ENCODE measurements at places on chromosomes 12 and 14. TPM values are rescaled to one million over a fixed set of nuclear protein-coding genes. Genes with fewer than 3 reads are reported as not detected.

The SYNE2 gene
- 171 TPM for total RNA-seq

The CLEC4A gene
- total RNA-seq = 0.47 TPM

The NGB gene
- not detected for total RNA-seq

The PTCSC3 gene
- not detected for total RNA-seq

The PRH2 gene
- not detected for total RNA-seq

The PLEKHG7 gene
- 2.5 TPM for total RNA-seq

The GLIPR1L2 gene
- total RNA-seq = 0.76 TPM

The PARP11 gene
- 3.7 TPM for total RNA-seq

The GZMB gene
- total RNA-seq = not detected

The LACRT gene
- not detected for total RNA-seq

The IL23A gene
- total RNA-seq = 1.8 TPM

The FAM222A gene
- 2.4 TPM for total RNA-seq

GRCh38 chr12:57591782-57592325 is 862 bp downstream of the PIP4K2C start:
- peak; percentile 43 for DNase-seq

DNA sequence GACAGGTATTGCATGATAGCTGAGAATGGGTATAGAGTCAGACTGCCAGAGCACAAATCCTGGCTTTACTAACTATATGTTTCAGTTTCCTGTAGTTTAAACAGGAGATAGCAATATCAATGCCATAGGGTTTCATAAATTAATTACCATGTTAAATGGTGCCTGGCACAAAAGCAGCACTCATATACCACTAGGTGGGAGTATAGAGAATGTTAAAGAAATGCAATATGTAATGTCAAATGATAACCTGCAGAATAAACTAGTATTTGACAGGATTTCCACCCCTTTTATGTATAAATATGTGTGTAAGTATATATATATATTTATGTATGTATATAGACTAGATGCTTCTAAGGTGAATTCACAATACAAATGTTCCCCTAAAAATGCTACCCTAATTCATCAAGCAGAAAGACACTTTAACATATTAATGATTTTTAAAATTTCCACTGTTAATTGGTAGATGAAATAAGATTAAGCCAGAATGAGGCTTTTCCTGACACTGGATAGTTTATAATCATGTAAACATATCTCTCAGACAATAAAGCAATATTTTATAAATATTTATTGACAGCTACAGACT is 8.6 kb downstream of the WDR89 start:
- DNase-seq = no peak

DNA sequence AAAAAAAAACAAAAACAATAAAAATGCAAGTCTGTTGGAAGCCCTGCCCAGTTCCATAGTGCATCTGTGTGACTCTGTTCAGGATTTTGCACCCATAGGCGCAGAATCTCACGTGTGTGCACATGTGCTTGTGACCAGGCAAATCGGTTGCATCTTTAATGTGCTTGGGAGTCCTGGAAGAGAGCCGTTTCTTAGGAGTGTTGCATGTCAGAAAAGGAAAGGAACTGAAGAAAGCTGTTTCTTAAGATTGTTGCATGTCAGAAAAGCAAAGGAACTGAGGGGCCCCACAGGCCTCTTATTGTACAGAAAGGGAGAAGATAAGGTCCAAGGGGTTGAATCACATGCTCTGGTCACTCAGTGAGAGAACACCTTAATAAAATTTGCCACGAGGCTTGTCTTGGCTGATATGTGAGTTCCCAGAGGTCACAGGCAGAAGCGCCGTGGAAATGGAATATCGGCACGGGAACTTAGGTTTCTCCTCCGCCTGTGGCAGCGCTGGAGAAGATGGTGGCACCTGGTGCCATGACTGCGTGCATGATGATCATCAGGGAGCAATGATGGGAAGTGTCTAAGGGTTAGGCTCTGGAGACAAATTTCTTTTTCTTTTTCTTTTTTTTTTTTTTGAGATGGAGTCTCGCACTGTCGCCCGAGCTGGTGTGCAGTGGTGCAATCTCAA is 90.0 kb downstream of the LRRC74A start:
- DNase-seq = no peak

DNA sequence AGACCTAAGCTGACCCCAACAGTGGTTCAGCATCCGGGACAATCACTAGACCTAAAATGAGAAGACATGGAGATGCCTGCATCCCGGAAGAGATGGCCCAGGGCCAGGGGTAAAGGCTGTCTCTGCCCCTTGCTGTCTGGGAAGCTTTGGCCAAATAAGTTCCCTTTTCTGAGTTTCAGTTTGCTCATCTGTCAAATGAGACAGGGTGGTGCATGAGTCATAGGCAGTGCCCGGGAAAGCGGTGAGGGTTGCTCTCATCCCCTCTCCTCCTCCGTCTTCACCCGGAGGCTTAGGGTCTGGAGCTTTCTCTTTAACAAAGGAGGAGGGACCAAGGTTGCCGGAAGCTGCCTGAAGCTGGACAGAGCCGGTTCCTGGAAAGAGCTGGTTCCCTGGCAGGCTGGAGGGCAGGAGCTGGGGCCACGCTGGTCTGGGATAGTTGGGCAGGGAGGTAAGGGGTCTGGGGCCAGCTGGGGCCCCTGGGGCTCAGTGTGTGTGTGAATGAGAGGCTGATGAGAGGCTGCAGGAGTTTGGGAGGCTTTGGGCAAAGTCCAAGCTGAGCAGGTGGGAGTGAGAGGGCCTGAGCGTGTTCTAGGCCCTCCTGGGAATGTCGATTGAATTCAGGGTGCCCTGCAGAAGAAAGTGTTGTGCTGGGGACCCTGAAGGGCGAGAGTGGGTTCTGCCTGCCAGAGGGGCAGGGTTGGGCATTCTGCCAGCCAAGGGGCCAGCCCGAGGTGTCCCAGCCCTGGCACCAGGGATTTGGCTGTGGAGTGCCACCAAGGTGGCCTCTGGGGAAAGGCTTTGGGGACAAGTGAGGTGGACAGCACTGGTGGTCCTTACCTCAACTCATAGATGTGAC is at the start of gene SDSL:
Gene SDSL (plus strand): TSS at position 351 of the 856 bp plus-strand sequence. CDS start 5,603 bp downstream, outside the sequence.
- peak; percentile 77 for DNase-seq

- no peak for DNase-seq
Measured at GRCh38 chr12:39375206-39375808, 67.6 kb downstream of the KIF21A start.

GRCh38 chr12:26906704-26907103 is 31.1 kb downstream of the INTS13 start:
- no peak for DNase-seq

DNA sequence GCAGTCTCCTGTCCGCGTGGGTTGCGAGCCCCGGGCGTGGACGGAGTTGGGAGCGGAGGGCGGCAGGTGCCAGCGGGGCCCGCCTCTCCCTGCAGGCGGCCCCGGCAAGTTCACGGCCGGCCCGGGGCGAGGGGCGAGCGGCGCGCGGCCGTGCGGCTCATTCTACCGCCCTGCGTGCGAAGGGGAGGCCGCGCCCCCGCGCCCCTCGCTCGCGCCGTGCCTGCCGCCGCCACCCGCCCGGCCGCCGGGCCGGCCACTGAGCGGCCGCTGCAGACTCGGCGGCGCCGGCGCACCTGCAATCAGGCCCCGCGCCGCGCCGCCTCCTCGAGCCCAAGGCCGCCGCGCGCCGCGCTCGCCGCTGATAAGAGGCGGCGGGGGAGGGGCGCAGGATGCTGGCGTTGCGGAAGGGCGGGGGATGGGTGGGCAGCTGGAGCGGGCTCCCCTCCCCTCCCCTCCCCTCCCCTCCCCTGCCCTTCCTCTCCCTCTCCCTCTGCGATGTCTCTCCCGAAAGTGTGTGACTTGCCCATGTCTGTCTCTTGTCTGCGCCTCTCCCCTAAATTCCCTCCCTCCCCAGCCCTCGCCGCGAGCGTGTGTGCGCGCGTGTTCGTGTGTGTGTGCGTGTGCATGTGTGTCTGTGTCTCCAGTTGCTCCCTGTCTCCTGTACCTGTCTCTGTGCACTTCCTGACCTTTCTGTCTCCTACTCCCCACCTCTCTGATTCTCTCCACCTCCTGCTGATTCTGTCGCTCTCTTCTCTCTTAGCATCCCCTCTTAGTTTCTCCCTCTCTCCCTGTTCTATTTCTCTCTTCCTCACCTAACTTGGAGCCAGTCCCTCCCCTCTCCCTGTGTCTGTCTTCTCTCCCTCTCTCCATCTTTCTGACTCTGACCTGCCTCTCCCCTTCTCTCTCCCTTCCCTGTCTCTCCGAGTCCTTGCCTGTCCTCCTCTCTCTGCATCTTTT is 768.1 kb upstream of the TBX3 start:
- peak; percentile 24 for DNase-seq

DNA sequence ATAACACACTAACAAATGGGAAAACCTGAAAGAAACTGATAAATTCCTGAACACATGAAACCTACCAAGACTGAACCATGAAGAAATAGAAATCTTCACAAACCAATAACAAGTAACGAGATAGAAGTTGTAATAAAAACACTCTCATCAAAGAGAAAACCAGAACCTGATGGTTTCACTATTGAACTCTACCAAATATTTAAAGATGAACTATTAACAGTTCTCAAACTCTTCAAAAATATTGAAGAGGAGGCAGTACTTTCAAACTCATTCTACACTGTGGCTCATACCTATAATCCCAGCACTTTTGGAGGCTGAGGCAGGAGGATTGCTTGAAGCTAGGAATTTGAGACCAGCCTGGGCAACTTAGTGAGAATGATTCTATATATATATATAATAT is 48.4 kb upstream of the TMTC2 start:
- no peak for DNase-seq

DNA sequence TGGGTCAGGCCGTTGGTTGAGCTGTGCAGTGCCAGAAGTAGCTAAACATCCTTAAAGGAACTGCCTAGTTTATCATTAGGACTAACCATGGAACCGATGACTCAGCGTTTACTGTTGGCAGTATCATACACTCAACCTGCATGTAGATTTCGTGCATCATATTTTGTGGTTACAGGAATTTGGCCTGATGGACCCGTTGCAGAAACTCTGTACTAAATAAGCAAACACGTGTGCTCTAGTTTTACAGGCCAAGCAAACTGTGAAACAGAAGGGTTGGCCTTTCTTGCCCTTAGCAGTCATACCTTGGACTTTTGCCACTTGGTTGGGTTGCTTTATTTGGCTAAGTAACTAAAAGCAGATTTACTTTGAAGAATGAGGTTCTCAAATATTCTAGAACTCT is 35.6 kb downstream of the DGLUCY start:
- peak; percentile 64 for DNase-seq

- no peak for DNase-seq
Measured at GRCh38 chr12:45634273-45634917, 95.1 kb upstream of the ARID2 start.

- DNase-seq = no peak
Measured at GRCh38 chr14:105204206-105204930, 23.3 kb upstream of the NUDT14 start.

DNA sequence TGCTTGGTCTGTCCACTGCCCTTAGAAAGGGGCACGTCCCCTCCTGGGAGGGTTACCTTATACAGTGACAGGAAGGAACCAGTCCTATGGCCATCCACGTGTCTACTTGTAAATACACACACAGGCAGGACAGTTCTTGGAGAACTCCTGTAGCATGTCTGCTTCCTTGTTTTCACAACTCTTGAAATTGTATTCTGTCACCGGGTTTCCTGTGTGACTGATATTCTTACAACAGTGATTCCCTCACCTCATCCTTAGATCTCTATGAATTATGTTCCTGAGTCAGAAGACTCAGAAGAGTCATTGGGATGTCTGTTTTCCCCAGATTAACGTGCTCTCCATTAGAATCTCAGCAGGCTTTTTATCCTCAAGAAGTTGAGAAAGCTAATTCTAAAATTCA is 44.1 kb upstream of the DYNC1H1 start:
- DNase-seq = no peak

GRCh38 chr14:96874127-96874526 is 76.9 kb downstream of the VRK1 start:
- no peak for DNase-seq

DNA sequence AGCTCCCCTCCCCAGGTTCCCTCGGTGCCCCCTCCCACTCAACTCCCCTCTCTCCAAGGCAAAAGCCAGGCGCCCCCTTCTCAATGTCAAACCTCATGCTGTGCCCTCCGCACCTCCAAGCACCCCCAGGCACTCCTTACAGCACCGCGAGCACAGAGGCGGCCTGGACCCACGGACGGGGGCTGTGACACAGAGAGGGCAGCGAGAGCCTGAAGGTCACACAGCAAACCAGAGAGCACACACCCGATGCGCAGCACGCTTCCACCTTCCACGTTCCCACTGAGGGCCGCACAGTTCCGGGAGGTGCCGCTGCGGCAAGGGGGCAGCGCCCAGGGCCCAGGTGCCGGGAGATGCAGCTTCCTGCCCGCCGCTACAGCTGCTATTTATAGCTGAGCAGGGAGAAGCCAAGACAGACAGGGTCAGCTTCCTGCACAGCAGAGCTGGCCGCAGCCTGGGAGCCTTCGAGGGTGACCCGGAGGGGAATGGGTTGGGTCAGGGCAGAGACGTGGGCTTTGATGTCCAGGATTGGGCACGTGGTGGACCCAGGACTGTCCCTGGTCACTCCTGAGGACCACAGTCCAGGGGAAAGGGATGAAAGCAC is 12.9 kb downstream of the NCOR2 start:
- no peak for DNase-seq

- DNase-seq = no peak
Measured at GRCh38 chr12:68439368-68440045, 107.3 kb upstream of the MDM1 start.

DNA sequence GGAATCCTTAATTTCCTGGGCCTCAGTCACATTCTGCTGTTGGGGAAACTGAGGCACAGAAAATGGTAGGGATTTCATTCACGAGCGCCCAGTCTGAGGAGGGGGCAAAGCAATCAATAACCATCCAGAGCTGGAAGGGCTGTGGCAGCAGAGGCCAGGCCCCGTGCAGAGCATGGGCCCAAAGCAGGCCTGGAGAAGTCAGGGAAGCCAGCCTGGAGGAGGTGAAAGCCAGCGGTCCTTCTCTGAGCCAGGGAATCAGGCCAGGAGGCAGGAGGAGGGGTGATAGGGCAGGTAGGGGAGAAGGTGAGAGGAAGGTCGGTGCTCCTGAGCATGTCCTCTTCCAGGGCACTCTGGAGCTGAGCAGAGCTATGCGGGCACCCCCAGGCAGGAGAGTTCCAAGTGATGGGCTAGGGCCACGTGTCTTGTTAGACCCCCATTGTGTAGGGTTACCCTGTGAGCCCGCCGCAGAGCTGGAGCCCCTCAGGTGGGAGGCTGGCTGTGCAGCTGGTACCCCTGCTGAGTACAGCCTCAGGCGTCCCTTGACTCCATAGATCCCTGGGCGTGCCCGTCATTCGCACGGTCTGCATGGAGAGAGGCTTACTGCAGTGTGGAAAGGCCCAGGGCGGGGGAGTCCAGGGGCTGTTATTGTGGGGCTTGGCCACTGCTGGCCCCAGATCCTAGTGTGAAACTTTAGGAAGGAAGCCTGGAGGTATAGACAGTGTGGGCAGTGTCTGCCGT is 4.8 kb downstream of the TNFAIP2 start:
- DNase-seq = no peak

DNA sequence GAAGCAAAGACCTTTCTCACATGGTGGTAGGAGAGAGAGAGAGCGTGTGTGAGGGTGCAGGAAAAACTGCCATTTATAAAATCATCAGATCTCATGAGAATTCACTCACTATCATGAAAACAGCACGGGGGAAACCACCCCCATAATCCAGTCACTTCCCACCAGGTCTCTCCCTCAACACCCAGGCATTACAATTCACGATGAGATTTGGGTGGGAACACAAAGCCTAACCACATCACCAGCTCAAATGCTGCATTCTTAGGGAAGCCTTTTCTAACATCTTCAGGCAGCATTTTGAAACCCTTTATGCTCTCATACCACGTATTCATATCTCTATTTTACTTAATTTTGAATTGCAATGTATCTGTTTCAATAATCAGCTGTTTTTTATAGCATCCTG is 165.9 kb downstream of the TMTC3 start:
- no peak for DNase-seq

All from Calu3 (cell line).